ENCODE measurements at places on chromosomes 4 and X. TPM values are rescaled to one million over a fixed set of nuclear protein-coding genes. Genes with fewer than 3 reads are reported as not detected.

CDS1 gene
- total RNA-seq = 28.2 TPM

UGT2B10 gene
- not detected for total RNA-seq

- DNase-seq = no peak
These were observed 632.2 kb downstream of the TRAM1L1 start for GRCh38 chr4:116453127-116453526.

DNA sequence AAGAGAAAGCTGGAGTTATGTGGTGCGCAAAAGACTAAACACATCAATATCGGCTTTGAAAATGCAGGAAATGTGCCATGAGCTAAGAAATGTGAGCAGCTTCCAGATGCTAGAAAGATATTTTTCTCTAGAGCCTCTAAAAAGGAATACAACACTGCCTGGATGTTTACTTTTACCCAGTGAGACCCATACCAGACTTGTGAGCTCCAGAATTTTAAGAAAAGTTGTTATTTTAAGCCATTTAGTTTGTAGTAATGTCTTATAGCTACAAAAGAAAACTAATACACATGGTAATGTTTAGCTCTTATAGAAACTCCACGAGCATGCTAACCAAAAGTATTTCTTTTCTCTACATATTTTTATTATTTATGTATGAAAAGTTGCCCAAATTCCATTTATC lies 1389.4 kb downstream of the C4orf33 start:
- DNase-seq = no peak

CLDN34 gene
- total RNA-seq = not detected

DNA sequence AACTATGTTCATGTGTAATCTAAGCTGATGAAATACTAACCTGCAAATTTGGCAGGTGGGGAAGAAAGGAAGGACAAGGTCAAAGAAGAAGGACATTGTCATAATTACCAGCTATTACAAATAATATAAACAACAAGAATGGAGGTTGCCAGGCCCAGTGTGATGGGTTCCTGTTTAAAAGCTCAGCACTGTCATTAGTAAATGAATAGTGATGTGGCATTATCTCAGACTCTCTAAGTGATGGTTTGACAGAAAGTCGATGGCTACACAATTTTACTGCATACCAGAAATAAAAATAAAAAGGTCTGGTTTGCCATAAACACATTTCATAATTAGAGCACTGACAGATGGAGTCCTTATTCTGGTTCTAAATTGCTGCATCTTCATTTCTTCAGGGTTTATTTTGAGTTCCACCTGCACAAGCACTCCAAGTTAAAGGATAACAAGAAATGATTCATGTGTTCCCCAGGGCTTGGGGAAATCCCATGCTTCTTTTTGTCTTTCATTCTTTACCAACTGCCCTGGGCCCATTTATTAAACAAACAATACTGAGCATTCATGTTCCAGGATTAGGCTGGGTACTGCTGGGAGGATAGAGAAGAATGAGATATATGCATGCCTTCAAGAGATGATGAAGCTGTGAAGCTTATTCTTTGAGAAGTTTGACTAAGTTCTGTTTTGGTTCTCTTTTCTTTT lies 367.8 kb upstream of the RASGEF1B start:
- DNase-seq = peak; percentile 4

DNA sequence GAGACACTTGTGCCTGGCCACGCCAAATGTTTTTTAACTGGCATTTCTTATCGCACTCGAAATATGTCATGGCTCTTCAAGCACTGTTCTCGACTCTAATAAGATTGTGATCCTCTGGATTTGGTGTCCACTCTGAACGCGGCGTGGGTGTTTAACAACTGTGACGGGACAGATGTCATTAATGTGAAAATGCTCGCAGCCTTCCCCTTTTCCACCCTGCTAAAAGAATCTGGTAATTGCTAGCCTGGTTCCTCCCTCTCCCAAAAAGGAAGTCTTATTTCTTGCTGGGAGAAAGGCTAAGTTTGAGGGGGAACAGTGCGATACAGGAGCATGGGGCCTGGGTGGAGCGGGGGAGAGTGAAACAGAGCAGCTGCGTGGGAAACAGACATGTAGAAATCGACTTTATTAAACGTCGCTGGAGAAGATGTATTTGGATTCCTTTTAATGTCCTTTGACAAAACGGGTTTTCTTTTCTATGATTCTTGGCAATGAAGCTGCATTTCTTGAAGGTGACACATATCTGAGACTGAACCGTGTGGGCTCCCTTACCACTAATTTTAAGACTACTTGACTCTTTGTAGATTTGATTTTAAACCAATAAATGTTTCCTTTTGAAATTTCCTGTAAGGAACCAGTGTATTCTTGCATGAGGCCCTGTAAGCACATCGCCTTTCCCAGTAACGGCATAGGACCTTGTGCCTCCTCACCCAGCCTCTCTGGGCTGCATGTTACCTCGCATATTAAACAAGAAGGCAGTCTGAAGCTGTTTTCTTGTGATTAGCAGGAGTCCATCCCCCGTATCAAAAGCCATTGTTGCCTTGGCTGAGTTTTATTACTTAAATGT lies 17.8 kb downstream of the TBC1D1 start:
- DNase-seq = peak; percentile 4

PAGE1 gene
- total RNA-seq = not detected

DNA sequence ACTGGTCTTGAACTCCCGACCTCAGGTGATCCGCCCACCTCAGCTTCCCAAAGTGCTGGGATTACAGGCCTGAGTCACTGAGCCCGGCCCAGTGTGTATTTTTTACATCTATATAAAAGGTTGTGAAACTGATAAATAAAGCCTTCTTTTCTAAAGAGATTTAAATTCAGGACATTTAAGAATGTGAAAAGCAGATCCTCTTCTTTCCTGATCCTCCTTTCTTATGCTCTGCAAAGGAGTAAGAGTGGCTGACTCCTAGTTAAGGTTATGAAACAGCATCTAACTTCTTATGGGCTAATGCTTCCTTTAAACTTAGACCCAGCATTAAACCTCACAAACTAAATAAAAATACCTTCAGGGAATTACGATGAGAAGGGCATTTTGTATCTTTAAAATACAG lies 197.7 kb upstream of the MAB21L2 start:
- no peak for DNase-seq

RPS6KA6 gene
- total RNA-seq = 6.0 TPM

PRDM5 gene
- total RNA-seq = 9.0 TPM

GRCh38 chr4:6388713-6389112 lies 83.7 kb downstream of the PPP2R2C start:
- DNase-seq = no peak

YIPF6 gene
- 35.6 TPM for total RNA-seq
